Activated CD4-positive, alpha-beta T cell treated with anti-CD3 and anti-CD28 coated beads, Interleukin-10, Interleukin-2, amounts not matched to agents 100 ng/mL and 50 ng/mL, durations not matched to agents 16 hours and 8 hours (primary cell): ENCODE measurements at places on chromosomes 1 and 21.

DNA sequence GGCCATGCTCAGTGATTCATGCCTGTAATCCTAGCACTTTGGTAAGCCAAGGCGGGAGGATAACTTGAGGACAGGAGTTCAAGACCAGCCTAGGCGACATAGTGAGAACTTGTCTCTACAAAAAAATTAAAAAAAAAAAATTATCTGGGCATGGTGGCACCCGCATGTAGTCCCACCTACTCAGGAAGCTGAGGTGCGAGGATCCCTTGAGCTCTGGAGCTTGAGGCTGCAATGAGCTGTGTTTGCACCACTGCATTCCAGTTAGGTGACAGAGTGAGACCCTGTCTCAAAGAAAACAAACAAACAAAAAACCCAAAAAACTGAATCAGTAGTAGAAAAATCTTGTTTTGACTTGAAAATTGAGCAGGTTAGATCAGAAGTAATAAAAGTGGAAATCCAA is 67.1 kb upstream of the IPO9 start:
- DNase-seq = no peak

DNA sequence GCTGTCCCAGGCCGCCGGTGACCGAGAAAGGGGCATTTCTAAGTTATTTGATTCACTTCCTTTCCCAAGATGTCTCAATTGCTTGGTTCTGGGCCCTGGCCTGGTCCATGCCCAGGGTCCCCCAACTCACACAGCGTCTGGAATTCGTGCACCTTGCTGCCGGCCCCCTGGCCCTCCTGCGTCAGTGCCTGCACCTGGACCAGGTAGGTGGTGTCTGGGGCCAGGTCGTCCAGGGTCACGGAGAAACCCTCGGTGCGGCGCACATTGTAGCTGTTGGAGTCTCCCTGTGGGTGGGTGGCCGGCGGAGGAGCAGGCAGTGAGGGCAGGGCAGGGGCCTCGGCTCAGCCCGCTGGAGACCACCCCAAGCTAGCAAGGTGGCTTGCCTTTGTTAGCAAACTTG is 21.0 kb downstream of the EPHA2 start:
- DNase-seq = no peak

GRCh38 chr1:17654519-17654918 is 100.6 kb upstream of the ACTL8 start:
- DNase-seq = no peak

DNA sequence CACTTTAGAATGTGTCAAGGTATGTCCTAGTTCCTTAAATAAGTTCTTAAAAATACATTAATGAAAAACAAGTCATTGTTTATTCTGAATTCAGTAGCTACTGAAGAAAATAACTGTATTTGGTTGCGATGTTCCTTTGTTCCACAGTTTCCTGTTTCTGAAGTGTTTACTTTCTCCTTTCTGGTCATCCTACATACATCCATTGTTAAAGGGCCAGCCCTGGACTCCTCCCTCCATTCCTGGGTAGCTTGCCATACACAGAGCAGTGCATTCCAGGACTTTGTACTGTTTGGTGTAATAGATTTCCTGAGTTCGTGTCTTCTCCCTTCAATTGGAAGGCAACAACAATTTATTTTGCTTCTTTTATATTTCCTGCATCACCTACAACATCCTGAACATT is 845.4 kb upstream of the CXADR start:
- DNase-seq = no peak

DNA sequence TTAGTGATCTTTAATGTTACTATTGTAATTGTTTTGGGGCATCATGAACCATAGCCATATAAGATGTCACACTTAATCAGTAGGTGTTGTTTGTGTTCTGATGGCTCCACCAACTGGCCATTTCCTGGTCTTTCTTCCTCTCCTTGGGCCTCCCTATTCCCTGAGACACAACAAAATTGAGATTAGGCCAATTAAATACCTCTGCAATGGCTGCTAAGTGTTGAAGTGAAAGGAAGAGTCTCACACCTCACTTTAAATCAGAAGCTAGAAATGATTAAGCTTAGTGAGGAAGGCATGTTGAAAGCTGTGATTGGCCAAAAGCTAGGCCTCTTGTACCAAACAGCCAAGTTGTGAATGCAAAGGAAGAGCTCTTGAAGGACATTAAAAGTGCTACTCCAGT is 30.7 kb downstream of the PPP2R5A start:
- peak; percentile 64 for DNase-seq

- DNase-seq = no peak
Observed at GRCh38 chr1:218348628-218349071, 3.5 kb downstream of the TGFB2 start.

- no peak for DNase-seq
Observed at GRCh38 chr1:109466452-109467300, at the start of gene SYPL2. Gene SYPL2 (plus strand): TSS chr1:109466546. CDS start chr1:109466844, 298 bp downstream.

- no peak for DNase-seq
Observed at GRCh38 chr1:222777977-222778376, 36.9 kb upstream of the DISP1 start.

DNA sequence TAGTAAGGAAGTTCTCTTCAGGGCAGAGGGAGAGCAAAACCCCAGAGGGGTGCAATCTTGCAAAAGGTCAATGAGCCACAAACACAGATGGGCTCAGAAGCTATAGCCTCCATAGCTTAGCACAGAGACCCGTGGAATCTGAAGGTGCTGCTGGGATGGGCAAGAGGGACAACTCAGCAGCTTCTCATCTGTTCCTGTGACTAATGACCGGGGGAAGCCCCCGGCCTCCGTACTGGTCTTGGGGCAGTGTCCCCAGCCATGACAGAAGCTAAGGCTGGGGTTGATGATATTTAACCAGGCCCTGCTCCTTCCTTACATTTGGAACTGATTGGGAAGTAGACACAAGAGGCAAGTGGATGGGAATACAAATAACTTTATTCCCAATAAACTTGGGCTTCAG is 19.1 kb downstream of the EXOC8 start:
- DNase-seq = no peak

DNA sequence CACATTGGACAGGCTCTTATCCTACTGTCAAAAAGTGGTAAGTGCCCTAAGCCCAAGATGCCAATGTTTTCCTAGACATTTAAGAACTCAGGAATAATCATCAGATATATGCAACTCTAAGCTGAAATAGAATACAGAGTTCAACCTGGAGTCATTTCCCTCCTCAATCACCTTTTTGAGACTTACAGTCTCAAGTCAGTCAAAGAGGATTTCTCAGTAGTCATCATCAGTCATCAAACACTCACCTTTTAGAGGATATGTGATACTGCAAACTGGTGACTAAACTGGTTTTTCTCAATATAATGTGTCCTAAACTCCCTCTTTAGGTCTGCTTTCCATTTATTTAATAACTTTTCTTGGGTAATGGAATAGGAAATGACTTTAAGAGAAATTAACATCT is 145.3 kb upstream of the ADAMTS5 start:
- no peak for DNase-seq
